Hippocampal formation (tissue), 2 donors: ENCODE measurements at places on chromosomes 3 and 15.

DNA sequence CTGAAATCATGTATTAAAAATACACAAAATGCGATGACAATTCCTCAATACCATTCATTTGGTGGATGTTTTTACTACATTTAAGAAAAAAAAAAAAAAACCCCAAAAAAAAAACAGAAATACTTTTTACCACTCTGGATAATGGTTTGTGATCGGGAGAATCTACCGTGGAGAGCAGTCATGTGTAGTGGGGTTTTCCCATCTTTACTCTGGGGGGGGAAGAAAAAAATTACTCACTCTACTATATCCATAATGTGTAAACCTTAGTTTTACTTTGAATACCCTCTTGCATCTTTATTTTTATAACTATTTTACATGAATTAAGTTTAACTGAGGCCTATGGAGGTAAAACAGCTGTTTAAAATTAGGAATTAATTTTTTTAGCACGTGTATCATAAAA, 83.3 kb downstream of the ANKRD28 start:
- no peak for DNase-seq

DNA sequence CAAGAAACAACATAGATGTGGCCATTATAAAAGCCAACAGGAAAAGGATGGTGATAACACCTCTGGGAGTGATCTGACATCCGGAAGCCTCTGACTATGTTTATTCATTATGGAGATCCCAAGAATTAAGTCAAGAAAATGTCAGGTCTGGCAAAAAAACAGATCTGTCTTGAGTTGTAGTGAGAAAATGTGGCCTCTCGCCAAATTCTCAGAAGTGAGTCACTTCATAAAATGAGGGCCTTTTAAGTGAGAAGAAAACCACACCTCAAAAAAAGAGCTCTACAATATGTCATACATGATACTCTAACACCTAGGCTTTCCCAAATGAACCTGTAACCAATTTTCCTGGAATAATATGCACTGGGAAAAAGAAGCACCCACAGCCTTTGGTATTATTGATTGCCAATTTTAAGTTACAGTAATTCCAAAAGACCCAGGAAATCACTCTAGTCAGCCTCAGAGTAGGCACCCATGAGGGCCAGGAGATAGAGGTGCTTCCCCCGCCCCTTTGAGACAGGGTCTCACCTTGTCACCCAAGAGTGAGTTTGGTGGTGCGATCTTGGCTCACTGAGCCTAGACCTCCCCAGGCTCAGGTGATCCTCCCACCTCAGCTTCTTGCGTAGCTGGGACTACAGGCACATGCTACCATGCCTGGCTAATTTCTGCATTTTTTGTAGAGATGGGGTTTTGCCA, 38.0 kb downstream of the CCR3 start:
- DNase-seq = no peak

DNA sequence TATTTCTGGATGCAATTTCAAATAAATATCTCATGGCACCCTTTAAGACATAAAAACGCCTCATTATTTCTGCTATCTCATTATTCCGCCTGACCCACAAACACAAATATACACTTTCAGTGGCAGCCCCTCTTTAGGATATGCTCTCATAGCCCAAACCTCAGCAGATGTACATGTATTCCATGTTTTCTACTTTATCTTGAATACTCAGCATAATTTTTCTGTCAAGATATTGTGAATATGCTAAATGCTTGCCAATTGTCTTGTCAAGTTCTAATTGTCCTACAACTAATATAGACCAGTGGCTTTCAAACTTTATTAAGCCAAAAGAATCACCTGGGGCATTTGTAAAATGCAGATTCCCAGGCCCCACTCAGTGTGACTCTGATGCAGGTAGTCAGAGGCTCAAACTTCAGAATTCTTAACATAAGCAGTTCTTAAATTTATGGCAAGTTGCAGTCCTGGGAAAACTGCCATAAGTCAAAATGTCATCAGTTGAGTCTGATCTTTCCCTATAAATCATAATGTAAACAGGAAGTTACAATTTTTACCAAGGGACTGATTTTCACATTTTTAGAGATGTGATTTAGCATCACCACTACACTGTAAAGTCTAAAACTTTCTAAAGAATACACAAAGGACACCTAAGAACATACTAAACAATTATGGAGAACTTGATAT, 135.1 kb downstream of the TBL1XR1 start:
- no peak for DNase-seq

- no peak for DNase-seq
Observed at GRCh38 chr3:114389156-114389555, 95.3 kb downstream of the TIGIT start.

DNA sequence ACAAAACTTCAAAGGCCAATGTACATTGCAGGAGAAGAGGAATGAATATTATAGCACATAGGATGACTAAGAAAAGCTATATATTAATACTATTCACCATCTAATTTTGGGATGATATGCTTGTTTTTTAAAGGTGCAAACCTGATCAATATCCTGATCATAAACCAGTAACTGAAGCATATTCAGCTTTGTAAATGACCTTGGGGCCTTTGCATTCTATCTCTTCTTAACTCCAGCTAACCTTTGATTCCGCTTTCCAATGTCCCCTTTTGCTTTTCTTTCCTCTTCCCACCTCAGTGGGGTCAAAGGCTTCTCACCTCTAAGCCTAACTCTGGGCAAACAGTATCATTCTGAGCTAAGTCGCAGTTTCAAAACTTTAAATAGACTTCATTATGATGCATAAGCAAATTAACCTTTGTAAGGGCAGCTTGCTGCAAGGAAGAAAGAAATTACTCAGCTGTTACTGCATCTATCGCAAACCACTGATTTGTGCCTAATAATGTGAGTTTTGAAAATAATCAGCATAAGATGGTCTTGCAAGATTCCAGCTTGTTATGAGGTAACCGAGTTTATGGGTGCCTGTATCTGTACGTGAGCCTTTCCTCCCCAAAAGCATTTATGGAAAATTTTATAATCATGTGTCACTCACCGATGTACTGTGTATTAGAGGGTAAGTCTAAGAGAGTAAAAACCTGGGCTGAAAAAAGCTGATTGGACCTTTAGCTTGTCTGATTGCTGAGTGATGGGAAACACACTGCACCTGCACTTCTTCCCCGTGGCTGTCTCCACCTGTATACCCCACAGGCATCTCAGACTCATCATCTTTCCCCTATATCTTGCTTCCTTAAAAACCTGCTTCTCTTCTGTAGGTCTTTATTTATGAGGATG, 116.8 kb downstream of the TPRG1 start:
- no peak for DNase-seq

DNA sequence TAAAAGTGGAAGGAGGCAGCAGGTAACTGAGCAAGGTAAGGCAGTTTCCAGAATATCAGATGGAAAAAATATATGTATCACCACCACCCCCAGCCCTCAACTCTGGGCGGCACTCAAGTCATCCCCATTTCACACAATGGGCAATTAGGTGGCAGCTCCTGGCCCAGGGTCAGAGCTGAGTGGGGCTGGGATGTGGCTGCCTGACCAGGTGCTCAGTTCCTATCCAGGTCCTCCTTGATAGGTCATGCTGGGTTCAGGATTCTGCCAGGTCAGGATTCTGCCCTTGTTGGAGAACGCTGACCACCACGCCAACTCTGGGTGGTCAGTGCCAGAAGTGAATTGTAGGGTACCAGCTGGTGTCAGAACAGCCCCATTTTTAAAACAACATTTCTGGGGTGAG, 29.5 kb downstream of the RAB6B start:
- no peak for DNase-seq

GRCh38 chr3:122067588-122068240, 12.6 kb downstream of the CD86 start:
- no peak for DNase-seq

DNA sequence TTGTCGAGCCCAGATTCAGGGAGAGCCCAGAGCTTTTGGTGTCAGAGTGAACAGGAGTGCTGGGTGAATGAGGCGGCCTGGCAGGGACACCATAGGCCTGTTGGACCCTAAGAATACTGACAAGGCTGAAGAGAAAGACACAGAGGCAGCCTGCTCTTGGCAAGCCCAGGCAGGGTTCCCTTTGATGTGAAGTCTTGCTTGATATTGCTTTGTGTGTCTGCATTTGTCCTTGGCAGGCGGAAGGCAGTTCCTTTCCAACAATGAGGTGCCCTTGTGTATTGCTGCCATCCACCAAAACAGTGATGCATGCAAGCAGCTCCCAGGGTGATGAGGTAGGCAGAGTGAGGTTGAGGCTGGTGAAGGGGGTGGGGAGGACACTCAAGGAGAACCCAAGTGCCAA, 152.7 kb upstream of the TSC22D2 start:
- DNase-seq = peak; percentile 67

GRCh38 chr3:80993241-80993945, 768.1 kb downstream of the GBE1 start:
- no peak for DNase-seq

- no peak for DNase-seq
Observed at GRCh38 chr3:112973325-112974177, 1.4 kb downstream of the CD200R1 start.
